ENCODE measurements at places on chromosomes 7 and 10.

DNA sequence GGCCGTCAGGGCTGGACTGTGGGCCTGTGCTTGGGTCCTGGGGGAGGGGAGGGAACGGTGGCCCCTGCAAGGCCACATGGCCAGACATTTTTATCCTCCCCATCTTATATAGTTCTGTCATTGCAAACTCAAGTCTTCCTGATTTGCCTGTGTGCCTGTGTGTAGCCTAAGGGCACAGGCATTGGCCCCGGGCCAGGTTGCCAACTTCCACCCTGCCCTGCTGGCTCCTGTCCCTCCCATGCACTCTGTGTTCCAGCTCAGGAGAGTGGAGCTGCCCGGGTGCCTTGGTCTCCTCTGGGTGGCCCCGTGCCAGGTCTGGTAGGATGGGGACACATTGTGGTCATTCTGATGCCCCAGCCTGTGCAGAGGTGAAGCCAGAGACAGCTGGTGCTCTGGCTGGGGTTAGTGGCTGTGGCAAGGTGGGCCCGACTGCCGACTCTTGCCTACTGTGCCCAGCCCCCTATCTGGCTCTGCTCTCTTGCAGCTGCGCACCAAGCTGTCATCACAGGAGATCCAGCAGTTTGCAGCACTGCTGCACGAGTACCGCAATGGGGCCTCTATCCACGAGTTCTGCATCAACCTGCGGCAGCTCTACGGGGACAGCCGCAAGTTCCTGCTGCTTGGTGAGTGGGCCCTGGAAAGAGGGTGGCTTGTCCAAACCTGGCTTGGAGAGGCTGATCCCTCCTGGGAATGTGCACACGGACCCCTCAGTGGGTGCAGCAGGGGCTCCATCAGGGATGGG is 14.8 kb downstream of the NACAD start:
- DNase-seq, result no peak

GRCh38 chr10:89390476-89391225 is 1.8 kb upstream of the IFIT1 start:
- no peak for DNase-seq

DNA sequence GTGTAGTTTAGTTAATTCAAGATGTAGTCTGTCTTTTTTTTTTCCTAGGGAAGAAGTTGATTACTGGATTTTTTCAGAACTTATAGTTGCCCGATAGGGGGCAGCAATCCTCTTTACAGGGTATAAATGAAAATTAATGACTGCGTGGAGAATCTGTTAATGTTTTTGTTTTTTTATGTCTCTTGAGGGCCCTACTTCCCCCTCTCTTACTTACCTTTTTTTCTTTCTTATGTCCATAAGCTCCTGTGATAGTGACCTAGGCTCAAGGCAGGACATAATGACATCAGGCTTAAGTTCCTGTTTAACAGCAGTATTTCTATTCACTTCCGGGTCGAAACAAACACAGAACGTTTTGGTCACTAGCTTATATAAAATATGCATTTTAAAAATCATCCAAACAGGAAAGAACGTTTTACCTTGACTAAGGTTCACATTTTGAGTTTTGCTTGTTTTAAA is 18.8 kb downstream of the CDC123 start:
- peak; percentile 68 for DNase-seq

- no peak for DNase-seq
These were observed 14.4 kb upstream of the WASL start for GRCh38 chr7:123763191-123763661.

GRCh38 chr10:112880633-112881530 is 69.2 kb upstream of the TCF7L2 start:
- DNase-seq, result no peak

DNA sequence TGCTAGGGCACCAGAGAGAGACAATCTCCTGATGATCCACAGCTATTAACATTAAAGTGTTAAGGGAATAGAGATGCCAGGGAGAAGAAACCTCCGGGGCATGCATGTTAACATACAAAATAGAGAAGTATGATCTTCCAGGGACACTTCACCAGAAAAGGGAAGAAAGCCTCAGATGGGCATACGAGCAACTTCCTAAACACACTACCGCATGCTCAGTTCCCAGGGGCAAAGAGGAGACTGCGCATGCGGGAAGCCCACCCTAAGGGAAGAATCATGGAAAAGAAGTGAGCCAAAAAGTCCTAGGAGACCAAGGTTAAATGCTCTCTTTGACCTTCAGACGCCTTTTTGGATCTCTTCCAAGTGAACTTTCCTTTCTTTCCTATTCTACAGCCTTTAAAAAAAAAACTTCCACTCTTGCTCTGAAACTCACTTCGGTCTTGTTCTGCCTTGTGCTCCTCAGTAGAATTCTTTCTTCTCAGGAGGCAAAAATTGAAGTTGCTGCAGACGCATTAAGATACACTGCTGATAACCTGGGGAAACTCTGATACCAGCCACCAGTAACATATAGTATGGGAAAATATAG is 1211.3 kb downstream of the REEP3 start:
- no peak for DNase-seq

DNA sequence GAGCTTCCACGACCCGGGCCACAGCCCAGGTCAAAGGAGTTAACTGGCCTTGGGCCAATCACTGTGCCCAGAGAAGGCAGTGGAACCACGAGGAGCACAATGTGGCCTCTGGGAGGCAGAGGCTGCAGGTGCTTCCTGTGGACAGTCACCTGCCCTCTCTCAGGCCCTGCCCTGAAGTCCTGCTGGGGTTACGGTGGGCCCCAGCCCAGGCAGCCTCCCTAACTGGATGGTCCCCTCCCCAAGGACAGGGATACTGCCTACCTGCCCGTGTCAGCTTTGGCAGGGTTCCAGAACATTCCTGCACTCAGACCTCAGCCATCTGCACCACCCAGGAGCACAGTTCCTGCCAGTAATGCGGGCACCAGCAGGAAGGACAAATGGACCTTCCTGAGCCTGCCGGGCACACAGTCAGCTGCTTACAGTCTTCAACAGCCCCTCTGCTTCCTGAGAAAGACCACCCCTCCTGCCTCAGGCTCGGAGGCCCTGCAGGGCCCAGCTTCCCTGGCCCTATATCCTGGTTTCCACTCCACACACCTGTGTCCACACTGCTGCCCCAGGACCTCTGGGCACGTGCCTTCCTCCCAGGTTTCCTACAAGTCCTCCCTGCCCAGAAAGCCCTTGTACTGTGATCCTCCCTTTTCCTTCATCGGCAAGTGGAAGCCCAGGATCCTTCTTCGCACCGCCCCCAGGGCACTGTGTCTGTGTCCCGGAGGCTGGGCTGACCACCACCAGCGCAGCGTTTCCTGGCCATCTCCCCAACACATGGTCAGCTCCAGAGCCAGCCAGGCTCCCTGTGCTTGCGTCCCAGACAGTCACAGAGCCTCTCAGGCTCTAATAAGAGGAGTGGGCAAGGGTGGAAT is 23.3 kb downstream of the WDR86 start:
- DNase-seq, result no peak

- DNase-seq, result peak; percentile 47
These were observed 3.1 kb upstream of the CUX1 start for GRCh38 chr7:101814081-101814990.

- DNase-seq, result peak; percentile 72
These were observed 258.4 kb downstream of the SEMA3A start for GRCh38 chr7:83936056-83936708.

DNA sequence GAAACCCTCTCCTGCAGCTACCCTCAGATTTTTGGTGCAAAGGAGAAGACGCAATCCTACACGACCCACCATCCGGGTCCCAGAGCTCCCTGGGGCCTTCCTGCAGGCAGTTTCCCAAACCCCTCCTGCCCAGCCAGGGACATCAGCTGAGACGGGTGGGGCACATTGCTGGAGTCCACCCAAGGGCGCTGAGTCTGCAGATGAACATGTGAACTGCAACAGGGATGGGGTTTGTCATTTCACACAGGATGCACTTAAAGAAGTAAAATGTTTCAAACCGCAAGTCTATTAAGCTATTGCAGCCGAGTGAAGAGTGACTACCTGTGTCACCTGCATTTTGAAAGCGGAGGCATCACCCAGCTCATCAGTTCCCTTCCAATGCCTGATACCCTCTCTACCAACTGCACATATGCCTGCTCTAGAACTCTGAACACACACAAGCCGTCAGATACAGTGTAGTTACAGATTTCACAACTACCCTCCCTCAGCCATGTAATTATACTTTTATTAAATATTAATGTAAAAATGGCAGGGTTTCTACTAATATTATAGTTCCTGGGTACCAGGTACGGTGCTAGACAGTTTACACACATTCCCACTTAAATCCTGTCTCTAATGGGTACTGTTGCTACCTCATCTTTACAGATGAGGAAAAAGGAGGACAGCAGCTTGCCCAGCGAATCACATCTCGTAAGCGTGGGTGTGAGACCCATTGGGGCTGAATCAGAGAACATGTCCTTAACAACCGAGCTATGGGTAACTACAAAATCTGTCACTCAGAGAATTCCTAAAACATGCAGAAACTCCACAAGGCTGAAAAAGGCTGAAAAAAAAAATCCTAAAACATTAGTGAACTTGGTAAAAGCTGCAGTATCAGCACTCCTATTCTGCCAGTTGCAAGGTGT is 71.2 kb downstream of the GRB10 start:
- peak; percentile 18 for DNase-seq

DNA sequence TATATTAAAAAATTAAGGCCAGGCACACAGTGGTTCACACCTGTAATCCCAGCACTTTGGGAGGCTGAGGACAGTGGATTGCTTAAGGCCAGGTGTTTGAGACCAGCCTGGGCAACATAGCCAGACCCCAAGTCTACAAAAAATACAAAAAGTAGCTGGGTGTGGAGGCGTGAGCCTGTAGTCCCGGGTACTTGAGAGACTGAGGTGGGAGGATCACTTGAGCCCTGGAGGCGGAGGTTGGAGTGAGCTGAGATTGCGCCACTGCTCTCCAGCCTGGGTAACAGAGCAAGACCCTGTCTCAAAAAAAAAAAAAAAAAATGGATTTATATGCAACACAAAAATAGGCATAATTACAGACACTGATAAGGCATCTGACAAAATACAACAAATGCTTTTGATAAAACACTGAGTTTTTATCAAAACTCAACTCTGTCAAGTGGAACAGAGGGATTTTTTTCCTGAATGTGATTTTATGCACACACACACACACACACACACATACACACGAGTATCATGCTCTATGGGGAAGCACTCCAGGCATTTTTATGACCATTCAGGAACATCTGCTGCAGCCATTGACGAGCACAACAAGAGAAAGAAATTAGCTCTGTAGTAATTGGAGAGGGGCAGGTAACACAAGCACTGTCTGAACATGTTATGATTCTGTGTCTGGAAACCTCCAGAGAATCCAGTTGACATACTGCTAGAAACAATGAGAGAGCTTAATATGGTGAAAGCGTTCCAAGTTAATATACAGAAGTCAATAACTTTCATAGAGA is 193.1 kb downstream of the WDR37 start:
- no peak for DNase-seq

- no peak for DNase-seq
These were observed 65.5 kb downstream of the MKX start for GRCh38 chr10:27680006-27680557.

- DNase-seq, result no peak
These were observed 47.9 kb upstream of the FAM20C start for GRCh38 chr7:144454-144826.

DNA sequence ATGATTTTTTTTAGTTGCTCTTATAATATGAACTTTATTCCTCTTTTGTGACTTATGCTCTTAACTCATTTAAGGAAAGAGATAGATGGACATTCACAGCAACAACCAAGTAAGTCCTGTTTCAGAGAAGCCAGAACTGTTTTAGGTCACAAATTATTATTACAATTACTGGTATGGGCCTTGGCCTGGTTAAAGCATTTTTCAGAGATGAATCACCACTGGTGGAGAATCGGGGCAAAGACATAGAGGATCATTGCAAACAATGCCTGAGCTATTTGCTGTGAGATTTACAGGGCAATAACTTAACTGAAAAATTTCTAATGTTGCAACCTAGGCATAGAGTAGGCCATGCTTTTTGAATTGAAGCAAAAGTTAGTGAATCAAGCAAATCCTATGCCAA is 138.0 kb upstream of the YAE1 start:
- peak; percentile 89 for DNase-seq

GRCh38 chr7:16921151-16921550 is 39.4 kb upstream of the AGR3 start:
- no peak for DNase-seq

DNA sequence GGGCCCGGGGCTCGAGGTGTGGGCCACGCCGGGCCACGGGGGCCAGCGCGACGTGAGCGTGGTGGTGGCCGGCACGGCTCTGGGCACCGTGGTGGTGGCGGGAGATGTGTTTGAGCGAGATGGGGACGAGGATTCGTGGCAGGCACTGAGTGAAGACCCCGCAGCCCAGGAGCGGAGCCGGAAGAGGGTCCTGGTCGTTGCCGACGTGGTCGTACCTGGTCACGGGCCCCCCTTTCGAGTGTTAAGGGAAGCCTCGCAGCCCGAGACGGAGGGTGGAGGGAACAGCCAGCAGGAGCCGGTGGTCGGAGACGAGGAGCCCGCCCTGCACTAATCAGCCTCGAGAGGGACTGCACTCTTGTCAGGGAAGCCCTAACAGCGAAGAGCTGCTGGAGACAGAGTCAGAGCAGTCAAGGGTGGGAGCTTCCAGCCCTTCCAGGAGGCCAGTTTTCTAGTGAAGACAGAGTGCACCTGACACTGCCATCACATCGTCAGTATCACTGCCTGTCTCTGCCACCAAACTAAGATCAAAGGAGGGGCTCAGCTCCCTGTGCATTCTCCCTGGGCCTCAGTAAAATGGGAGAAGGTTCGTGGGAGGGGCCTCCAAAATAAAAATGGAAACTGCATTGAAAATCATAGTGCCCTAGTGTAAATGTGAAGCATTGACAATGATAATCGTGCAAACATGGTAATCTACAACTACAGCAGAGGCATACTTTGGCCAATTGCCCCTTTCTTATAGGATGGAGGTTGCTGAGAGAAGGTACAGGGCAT is 1.3 kb downstream of the MBLAC1 start:
- DNase-seq, result no peak

DNA sequence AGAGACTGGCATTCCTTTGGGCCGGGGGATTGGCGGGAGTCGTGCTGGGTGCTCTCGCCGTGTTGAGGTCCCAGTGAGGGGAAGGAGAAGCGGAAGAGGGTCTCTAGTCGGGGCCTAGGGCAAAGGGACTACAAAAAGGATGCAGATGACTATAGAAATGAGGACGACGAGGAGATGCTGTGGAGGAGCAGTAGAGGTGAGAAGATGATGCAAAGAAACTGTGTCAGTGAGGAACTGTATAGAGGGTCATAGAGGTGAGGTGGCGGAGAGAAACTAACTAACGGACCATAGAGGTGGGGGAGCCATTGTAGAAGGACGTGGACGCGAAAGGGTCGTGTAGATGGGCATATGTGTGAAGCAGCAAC is 324 bp downstream of the TWNK start:
- no peak for DNase-seq

- no peak for DNase-seq
These were observed 299.0 kb downstream of the TNS3 start for GRCh38 chr7:47282790-47283496.

- DNase-seq, result no peak
These were observed 647.3 kb upstream of the GHITM start for GRCh38 chr10:83492004-83492403.

GRCh38 chr10:55404094-55404493 is 603.1 kb upstream of the PCDH15 start:
- no peak for DNase-seq

GRCh38 chr7:72176875-72177274 is 235.3 kb downstream of the CALN1 start:
- DNase-seq, result no peak

Data from fibroblast of skin of scalp (primary cell).